ENCODE measurements at places on chromosomes 7 and 10.
A peak's percentile ranks its signal among the peaks of the same experiment; 100 is the strongest.

- DNase-seq: no peak
Measured at GRCh38 chr10:70925377-70926225, 37.2 kb upstream of the PCBD1 start.

DNA sequence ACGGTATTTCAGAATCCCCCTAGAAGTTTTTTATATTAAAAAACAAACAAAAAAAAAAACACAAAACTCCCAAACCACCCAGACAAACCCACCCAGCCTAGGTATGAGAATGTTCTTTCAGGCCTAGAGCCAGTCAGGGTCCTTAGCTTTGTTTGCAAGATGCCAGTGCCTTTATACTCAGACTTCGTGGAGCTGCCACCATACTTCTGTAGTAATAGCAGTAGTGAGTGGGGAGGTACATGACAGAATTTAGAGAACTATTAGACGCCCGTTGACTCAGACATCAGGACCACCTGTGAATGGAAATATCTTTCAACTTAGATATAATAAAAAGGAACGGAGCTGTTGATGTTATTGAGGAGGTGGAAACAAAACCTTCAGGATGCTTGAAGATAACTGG lies 138.2 kb upstream of the MKLN1 start:
- no peak for DNase-seq

GRCh38 chr7:128177768-128178550 lies 63.1 kb upstream of the LEP start:
- no peak for DNase-seq

DNA sequence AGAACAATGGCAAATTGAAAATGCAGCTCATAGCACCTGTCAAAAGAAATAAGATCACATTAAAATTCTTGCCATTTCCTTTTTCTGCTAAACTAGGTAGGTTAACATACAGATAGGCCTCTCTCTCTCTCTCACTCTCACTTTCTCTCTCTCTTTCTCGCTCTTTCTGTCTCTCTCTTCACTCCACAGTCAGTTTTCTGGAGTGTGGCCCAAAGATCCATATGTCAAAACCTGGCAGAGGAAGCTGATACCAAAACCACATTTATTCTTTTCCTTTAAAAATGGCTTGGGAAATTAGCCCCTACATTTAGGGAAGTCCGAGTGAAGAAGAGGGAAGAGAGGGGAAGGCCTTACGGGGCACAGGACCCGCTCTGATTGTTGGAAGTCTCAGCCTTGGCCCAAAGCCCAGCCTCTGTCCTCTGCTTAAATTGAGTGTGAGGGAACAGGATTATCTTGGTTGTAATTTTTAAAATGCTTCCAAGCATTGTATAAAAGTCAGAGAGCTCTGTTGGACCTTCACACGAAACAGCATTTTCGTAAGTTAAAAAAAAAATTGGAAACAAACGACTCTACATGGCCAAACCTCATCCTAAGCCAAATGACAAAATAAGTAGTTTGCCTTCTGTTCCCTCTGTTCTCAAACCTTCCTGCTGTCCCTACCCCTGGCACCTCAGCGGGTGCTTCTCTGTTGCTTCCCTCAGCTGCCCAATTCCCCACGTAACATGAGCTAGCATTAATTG lies 83.2 kb downstream of the FRMD4A start:
- no peak for DNase-seq

DNA sequence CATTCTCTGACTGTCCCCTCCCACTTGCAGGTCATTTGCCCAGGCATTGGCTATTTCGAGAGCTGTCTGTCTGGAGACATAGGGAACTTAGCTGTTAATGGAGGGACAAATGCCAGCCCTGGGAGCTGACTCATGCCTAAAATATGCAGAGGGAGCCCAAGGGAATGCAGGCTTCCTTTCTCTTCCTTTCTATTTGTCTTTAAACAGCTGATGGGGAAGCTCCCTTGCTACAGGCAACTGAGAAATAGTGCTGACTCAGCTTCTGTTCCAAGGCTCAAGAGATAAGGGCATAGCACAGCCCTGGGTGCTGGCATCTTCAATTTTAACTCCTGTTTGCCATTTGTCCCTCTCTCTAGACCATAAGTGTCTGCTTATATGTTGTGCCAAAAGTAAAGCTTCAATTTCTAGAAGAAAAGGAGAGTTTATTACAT lies 82.7 kb upstream of the C1GALT1 start:
- DNase-seq: no peak

- DNase-seq: no peak
Measured at GRCh38 chr10:82942286-82943099, 1067.5 kb downstream of the NRG3 start.

DNA sequence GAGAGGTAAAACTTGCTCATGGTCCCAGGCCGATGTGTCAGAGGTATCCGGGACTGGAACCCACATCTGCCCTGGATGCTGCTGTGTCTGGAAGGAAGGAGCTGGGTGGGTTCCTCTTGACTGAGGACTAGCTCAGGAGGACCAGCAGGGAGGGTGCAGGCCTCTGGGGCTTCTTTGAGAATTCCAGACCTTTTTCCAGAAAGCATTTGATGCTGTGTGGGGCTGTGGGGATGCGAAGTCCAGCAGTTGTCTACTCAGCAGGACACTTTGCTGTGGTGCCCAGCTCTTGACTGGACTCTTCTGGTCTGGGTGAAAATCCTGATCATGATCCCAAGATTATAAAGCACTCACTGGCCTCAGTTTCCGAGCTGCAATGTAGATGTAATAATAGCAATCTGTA lies 1.7 kb downstream of the RAMP3 start:
- DNase-seq: no peak

DNA sequence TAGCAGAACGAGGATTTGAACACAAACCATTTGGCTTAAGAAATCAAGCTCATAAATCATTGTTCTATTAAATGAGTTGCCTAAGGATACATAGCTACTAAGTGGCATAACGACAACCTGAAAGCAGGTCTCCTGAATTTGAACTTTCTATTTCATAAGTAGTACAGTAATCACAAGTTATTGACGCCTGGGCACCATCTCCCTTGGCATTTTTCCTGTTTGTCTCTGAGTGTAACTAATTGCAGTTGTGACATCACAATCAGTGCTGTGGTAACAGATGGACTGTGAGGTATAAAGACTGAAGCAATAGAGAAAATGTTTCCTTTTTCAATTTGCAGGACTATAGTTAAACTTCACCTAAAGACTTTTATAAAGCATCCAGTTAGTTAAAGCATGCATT lies 6.4 kb upstream of the CSTF2T start:
- DNase-seq: no peak

- no peak for DNase-seq
Measured at GRCh38 chr10:132994185-132994796, 51.9 kb upstream of the CFAP46 start.

- DNase-seq: no peak
Measured at GRCh38 chr7:156527458-156527890, 113.1 kb upstream of the RNF32 start.

- peak; percentile 37 for DNase-seq
Measured at GRCh38 chr10:133308421-133309099, at the start of the genes TUBGCP2 and ZNF511. TUBGCP2 (minus strand) TSS chr10:133308872; CDS start chr10:133302941, 5,931 bp downstream. ZNF511 (plus strand) TSS chr10:133308914; CDS start chr10:133308944, 30 bp downstream.

- DNase-seq: no peak
Measured at GRCh38 chr10:130039141-130039540, 71.5 kb downstream of the C10orf143 start.

- peak; percentile 75 for DNase-seq
Measured at GRCh38 chr10:5283305-5284158, 81.2 kb upstream of the UCN3 start.

DNA sequence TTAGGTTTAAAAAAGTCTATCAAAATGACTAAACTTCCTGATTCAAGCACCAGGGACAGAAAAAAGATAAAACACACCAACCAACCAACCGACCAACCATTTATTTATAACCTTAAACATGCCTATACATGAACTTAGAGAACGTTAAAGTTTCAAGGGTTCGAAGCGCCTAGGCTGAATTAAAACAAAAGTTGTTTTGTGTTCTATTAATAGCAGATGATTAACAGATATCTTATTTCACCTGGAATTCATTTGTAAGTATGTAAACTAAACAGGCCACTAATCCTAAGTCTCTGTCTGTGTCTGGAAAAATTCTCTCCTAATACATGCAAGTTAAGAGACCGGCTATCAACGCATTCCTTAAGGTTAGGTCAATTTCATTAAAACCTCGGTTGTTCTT lies 1.4 kb downstream of the BAIAP2L1 start:
- DNase-seq: no peak

GRCh38 chr7:100247152-100247757 lies 27.5 kb downstream of the PVRIG start:
- peak; percentile 78 for DNase-seq

DNA sequence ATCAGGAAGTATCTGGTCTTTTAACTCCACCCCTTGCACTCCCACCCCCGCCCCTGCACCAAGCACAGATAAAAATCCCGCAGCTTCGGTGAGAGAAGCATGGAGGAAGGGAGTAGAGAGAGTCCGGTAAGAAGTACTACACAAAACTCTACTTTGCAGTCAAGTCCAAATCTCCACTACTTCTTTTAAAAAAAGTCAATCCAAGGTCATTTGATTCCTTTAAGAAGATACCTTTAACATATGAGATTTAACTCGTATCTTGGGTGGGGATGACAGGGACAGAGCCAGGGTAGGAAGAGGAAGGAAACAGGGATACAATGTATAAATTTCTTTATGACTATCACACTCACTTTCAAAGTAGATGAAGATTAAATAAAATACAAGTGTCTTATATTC lies 132.1 kb downstream of the NRBF2 start:
- DNase-seq: no peak

GRCh38 chr10:123100030-123100762 lies 35.6 kb upstream of the HMX3 start:
- no peak for DNase-seq

DNA sequence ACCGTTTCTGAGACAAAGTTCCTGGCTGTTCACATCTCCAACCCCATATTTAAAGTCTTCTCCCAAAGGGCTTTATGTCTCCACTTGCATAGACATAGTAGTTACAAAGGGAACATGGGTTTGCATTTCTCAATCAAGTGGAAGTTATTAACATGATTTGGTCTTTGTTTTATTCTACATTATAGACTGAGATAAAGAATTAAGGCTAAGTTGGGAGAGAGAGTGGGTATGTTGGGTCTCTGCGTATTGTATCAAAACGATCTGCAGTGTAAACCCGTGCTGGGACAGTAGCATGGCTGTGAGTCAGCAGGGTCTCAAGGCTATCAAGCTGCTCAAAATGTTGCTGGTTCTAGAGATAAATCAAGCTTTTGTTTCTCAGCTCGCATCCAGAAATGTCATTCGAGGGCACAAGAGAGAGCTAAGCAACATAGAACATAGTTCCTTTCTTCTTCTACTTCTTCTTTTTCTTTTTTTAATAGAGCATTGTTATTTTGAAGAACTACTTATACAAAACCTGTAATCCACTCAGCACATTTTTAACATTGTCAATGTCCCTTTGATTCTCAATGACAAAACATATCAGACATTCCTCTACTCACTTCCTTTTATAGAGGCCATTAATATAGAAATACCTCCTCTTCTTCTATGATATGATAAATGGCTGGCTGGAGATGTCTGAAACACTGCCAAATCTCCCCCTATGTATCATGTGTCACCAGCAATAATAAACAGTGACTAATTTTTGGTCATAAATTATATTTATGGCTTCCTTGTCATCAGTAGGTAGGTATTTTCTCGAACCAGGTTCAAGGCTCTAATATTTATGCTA lies 34.5 kb upstream of the RHOBTB1 start:
- no peak for DNase-seq

GRCh38 chr10:31099664-31100063 lies 68.0 kb upstream of the ZNF438 start:
- DNase-seq: no peak
